ENCODE measurements at places on chromosomes 1 and 21. TPM values are rescaled to one million over a fixed set of nuclear protein-coding genes. Genes with fewer than 3 reads are reported as not detected.

MIXL1 gene
- total RNA-seq: not detected

MSH4 gene
- total RNA-seq: 0.12 TPM

DNA sequence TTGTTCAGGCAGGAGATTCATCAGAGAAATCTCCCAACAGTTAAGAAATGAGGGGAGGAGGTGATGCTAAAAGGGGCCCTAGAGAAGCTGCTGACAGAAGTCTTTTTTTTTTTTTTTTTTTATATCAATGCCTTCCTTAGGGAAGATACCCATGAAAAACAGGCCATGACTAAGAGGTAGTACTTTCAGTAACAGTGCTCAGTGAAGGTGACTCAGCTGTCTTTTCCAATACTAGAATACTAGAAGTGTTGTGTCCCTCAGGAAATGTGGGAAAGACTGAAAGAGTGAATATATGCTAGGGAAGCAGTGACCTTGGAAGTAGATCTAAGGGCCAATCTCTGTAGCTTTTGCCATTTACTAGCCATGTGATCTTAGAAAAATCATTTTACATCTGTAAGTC lies 52.4 kb upstream of the SLFNL1 start:
- DNase-seq: no peak

DNA sequence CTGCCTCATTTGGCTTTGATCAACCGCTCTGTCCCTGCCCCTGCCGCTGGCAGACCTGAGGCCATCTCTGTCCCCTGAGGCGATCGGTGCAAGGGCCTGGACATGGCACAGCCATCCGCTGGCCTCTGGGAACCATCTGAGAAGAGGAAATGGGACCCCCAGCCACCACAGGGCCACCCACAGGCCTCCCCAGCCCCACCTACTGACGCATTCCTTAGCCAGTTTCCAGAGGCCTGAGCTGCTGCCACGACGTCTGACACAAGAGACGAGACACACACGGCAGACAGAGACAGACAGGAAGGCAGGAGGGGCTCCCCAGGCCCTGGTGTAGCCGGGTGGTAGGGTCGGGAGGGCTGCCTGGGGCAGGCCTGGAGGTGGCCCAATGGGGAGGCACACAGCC lies 37.3 kb upstream of the EDN2 start:
- no peak for DNase-seq

DNA sequence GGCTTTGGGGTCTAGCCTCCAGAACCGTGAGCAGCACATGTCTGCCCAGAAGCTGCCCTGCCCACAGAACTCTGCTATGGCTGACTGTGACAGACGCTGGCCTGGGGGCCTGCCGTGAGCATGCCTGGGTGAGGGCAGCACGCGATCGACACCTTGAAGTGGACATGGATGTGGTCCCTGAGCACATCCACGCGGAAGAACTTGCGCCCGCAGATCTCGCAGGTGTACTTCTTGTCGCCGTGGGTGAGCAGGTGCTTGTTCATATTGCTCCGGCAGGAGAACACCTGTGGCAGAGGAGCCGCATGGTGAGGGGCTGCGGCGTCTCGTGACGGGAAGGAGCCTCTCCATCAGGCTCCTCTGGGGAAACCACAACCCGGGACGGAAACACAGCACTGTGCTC lies 56.0 kb downstream of the PRDM15 start:
- DNase-seq: no peak
